NT2/D1 (cell line): ENCODE measurements at places on chromosomes 7 and 10.
A peak's percentile ranks its signal among the peaks of the same experiment; 100 is the strongest.

DNA sequence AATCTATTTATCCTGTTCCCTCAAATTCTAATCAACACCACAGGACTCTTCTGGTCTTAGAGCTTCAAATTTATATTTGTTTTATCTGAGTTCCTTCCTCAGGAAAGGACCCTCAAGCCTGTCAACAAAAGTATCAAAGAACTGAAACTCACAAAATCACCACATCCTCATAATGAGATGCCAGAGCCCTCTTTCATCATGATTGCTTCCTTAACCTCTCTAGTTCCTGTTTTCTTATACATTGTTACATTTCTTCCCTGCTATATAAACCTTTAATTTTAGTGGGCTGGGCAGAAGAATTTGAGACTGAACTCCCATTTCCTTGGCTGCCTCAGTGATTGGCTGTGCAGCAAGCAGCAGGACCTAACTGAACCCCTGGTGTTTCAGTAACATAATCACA, 189.7 kb downstream of the ZNF248 start:
- no peak for DNase-seq

DNA sequence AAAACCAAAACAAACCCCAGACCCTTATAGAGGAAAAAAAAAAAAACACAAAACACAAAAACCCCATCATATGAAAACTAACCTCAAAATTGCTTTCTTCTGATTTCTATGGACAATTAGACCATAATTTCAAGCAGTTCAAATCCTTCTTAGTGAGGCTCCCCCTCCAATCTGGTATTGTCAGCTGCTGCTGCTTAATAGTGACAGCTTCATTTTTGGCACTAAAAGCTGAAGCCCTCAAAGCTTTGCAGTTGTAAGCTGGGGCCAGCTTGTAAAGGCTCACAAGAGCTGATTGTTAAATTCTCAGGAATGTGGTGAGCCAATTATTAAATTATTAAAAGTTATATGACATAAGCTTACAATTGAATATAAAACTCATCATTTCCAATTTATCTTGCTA, 21.9 kb downstream of the ATXN7L1 start:
- DNase-seq: no peak

DNA sequence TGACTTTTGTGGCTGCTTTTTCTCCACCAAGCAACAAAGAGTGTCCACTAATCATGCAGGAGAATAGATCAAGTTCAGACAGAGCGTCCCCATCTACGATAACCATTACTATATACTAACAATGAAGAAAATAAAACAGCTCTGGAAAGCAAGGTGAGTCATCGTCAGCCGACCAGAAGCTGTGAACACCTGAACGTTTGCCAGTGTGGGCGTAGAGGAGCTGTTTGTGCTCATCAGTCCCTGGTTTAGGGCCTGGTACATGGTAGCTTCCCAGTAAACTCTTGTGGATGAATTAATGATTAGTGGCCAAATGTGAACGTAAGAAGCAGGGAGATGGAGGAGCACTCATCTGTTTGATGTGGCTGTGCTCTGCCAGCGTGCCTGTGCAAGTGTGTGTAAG, 180.7 kb downstream of the EVX1 start:
- no peak for DNase-seq

- DNase-seq: no peak
Measured at GRCh38 chr7:94939395-94939794, 32.0 kb downstream of the PPP1R9A start.

GRCh38 chr7:141460781-141461715, 90.2 kb upstream of the AGK start:
- DNase-seq: no peak

DNA sequence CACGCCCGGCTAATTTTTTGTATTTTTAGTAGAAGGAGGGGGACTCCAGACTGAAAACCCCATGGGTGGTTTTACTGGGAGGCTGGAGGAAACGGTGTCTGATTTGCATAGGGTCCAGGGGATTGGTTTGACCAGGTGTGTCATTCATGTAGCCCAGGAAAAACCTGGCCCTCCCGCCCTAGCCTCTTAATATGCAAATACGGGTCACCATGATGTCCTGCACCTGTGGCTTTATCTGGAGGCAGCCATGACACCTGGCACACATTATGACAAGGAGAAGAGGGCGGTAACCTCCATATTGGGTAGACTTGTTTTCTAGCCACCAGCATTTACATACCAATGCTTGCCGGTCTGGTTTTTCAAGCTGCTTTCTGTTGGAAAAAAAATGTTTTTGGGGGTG, 68.0 kb downstream of the TRIL start:
- peak; percentile 47 for DNase-seq

- DNase-seq: peak; percentile 84
Measured at GRCh38 chr7:2309889-2310331, 4.3 kb downstream of the SNX8 start.

GRCh38 chr7:155807789-155808548, 4.3 kb downstream of the SHH start:
- no peak for DNase-seq

GRCh38 chr7:55022002-55022985, 3.5 kb downstream of the EGFR start:
- DNase-seq: no peak

- DNase-seq: no peak
Measured at GRCh38 chr7:20116869-20117268, 100.3 kb downstream of the MACC1 start.

- DNase-seq: no peak
Measured at GRCh38 chr7:85081392-85081791, 105.5 kb downstream of the SEMA3D start.

DNA sequence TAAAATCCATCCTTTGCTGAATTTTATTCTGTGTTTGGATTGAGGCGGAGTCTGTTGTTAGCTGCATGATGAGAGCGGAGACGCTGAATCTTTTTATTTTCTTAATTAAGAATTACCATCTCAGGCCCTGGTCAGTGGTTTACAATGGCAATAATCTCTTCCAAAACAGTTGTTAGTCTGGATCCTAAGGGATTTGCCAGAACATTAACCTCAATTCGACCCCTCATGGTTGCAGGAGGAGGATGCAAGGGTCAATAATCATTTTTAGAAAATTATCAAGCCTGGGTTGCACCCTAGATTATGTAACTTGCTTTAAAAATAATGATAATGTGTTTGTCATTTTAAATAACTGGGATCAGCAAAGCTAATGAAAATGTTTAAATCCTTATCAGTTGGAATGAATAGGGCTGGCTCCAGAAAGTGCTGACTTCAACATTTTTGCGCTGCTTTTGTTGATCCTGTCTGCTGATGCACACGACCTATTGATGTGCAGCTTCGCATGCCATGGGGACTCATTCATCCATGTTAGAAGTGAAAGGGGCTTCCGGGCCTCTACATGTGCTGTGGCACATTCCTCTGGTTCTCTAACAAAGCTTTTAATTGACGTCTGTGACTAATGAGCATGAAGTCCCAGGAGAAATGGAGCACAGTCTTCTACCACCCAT, 80.7 kb upstream of the KIAA1217 start:
- DNase-seq: no peak

DNA sequence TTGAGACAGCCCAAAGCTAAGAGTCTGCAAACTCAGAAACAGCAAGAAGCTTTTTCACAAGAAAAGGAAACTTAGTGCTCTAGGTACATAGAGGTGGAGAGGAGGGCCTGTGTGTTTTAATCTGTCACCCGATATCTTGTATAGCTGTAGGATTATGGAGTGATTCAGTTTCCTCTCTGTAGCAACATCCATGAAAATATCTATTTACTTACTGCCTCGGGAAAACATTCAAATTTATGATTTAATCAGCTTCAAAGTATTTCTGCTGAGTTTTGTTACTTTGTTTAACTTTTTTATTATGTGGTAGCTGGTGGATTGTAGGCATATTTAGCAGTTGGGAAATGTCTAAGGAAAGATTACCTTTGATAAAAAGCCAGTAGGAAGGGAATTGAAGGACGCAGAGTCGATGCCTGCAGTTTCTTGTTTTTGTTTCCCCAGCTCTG, 292.0 kb downstream of the CCDC3 start:
- no peak for DNase-seq

GRCh38 chr7:5626498-5626897, 155.0 kb downstream of the RNF216 start:
- no peak for DNase-seq

- no peak for DNase-seq
Measured at GRCh38 chr7:24129597-24129996, 154.4 kb upstream of the NPY start.

DNA sequence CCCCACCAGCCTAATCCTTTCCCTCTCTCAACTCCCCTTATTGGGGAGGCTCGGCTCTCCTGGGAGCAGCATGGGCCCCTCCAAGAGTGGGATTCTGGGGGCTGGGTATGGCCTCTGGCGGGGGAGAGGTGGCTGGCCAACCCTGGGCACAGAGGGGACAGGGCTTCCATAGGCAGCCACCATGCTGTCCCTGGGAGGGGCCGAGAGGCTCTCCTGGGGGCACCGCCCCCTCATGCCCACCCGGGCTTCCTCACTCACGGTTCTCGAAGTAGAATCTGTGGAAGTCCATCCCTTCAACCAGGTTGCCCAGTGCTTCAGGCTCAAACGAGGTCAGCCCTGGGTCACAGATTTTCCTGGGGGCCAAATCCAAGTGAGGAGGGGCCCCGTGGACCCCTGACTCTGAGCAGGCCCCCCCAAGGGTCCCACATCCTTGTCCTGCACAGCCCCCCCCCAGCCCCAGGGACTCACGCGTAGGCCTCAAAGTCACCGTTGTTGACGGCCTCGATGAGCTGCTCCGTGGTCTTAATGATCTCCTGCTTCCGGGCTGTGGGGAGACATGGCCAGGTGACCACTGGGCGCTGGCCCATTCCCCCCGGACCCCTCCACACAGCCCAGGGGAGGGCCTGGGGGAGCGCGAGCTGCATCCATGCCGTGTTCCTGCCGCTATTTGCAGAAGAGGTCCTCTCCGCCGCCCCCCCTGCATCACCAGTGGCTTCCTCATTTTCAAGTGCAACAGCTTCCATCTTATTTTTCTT, 19.8 kb downstream of the YKT6 start:
- DNase-seq: no peak

- DNase-seq: no peak
Measured at GRCh38 chr10:122253605-122254004, 17.5 kb upstream of the BTBD16 start.

- DNase-seq: no peak
Measured at GRCh38 chr7:150324373-150324961, 1.1 kb upstream of the ACTR3C start.

DNA sequence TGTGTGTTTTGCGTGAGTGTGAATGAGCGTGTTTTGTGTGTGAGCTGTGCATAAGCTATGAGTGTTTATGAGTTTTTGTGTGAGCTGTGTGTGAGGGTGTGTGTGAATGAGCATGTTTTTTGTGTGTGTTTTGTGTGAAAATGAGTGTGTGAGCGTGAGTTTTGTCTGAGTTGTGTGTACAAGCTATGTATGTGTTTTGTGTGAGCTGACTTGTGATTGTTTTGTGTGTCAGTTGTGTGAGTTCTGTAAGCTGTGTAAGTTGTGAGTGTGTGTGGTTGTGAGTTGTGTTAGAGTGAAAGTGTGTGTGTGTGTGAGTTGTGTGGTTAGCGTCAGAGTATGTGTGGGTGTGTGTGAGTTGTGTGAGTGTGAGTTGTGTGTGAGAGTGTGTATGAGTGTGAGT, 343.2 kb downstream of the PTPRN2 start:
- no peak for DNase-seq

- DNase-seq: no peak
Measured at GRCh38 chr7:49344556-49344955, 420.2 kb downstream of the CDC14C start.

DNA sequence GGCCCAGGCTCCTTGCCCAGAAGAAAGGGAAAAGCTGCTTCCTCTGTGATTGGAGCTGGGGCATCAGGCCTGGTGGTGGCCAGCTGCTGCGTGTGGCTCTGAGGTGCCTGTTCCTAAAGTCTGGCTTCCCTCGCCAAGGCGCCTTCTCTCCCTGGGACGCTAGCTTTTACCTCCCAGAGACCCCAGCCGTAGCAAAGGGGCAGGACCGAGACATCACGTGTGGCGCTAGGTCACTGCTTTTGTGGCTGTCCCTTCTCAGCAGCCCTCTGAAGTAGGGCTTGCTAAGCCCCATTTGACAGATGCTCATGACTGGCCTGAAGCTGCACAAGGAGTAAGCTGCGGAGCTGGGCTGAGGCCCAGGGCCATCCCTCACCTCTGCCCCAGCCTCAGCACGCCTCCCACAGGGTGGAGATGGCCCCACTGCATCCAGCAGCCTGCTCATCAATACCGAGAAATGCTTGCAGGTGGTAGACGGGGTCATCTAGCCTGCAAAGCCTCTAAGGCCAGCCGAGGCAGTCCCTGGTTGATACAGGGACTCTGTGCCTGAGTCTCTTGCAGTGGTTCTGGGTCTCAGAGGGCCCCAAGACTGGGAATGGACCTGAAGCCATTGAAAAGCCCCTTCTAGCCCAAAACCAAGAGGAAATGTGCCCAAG, 171.2 kb downstream of the LCOR start:
- DNase-seq: no peak
